ENCODE measurements at places on chromosomes 1 and 21.
A peak's percentile ranks its signal among the peaks of the same experiment; 100 is the strongest.

- no peak for DNase-seq
Measured at GRCh38 chr1:17139637-17140036, 20.4 kb upstream of the PADI2 start.

DNA sequence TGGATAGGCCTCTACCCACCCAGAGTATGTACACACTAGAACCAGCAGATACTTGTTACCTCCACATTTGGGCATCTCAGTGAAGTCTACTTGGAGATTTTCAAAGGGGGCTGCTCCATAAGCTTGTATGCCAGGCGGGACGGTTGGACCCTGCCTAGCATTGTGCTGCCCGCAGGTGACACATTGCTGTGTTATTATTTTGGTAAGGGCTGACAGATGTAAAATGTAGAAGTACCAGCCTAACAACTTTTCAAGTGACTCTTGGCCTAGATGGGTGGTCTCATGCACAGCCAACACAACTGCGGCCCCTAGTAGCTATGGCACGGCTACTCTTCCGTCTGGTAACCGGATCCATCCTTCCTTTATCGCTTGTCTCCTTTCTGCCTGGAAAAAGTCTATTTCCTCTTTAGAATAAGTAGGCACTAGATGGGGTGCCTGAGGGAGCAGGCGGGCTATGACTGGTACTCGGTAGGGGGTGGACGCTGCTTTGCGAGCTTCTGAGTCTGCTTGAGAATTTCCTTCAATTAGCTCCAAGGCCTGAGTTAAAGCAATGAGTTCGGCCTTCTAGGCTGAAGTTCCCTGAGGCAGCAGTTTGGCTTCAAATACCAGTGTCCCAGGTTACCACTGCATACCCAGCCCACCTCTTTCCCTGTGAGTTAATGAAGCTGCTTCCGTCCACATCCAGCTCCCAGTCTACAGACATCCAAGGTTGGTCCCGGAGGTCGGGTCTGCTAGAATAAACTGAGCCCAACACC, 405.3 kb downstream of the TGFB2 start:
- DNase-seq: no peak

- no peak for DNase-seq
Measured at GRCh38 chr1:206727981-206728696, 42.4 kb upstream of the IL19 start.

DNA sequence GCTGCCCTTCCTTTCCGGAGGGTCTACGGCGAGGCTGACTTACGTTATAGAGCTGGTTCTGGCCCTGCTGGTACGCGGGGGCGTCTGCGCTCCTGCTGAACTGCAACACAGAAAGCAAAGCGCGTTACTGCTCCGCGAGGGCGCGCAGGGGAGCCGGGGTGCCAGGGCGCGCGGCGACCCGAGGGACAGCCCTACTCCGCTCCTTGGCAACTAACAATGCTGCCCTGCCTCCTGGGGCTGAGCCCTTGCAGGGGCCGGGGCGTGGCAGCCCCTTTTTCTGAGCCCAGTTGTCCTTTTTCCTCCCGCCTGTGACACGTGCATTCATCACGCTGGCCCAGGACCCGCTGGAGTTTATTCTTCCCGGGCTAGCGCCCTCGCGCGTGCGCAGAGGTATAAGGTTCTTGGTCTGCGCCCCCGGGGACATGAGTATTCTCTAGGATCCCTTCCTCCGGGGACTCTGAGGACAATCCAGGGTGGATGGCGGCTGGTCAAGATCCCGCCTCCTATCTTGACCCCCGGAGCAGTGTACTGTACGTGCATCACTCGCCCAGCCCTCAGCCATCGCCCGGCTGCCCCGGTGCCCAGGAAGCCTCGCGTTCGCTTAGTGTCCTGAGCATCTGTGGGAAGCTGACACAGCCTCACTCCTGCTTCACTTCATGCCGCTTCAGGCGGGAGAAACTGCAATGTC, 78.9 kb downstream of the CD247 start:
- peak; percentile 41 for DNase-seq

DNA sequence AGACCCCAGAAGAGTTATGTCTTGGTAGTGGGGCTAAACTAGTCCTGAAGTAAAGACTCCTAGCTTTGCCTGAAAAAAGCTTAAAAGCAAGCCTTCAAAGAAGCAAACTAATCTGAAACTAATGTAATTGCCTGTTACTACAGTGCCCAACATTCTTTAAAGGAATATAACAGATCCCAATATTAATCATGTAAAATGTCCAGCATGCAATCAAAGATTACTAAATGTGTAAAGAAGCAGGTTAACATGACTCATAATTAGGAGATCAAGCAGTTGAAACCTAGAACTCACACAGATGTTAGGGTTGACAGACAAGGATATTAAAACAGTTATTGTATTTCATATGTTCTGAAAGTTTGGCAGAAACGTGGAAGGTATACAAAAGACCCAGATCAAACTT, 17.8 kb downstream of the DYRK1A start:
- DNase-seq: no peak

- peak; percentile 85 for DNase-seq
Measured at GRCh38 chr1:35568975-35569395, 4.1 kb upstream of the TFAP2E start.

GRCh38 chr1:45969866-45970265, 162.6 kb downstream of the PIK3R3 start:
- DNase-seq: no peak

- no peak for DNase-seq
Measured at GRCh38 chr1:89200663-89201062, 1.9 kb upstream of the GBP4 start.

DNA sequence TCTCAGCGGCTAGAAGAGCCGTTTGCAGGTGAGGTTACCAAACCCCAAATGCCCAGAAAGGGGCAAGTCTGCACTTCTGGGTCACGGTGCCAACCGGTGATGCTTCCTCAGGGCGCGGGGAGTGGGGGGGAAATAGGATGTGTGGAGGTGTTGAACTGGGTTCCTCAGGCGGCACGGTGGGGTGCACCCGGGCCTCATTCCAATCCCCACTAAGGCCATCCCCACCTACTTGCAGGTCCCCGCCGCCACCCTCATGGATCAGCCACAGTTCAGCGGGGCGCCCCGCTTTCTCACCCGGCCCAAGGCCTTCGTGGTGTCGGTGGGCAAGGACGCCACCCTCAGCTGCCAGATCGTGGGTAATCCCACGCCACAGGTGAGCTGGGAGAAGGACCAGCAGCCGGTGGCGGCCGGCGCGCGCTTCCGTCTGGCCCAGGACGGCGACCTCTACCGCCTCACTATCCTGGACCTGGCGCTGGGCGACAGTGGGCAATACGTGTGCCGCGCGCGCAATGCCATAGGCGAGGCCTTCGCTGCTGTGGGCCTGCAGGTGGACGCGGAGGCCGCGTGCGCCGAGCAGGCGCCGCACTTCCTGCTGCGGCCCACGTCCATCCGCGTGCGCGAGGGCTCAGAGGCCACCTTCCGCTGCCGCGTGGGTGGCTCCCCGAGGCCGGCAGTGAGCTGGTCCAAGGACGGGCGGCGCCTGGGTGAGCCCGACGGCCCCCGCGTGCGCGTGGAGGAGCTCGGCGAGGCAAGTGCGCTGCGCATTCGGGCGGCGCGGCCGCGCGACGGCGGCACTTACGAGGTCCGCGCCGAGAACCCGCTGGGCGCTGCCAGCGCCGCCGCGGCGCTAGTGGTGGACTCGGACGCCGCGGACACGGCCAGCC, 3.9 kb downstream of the OBSCN start:
- no peak for DNase-seq

DNA sequence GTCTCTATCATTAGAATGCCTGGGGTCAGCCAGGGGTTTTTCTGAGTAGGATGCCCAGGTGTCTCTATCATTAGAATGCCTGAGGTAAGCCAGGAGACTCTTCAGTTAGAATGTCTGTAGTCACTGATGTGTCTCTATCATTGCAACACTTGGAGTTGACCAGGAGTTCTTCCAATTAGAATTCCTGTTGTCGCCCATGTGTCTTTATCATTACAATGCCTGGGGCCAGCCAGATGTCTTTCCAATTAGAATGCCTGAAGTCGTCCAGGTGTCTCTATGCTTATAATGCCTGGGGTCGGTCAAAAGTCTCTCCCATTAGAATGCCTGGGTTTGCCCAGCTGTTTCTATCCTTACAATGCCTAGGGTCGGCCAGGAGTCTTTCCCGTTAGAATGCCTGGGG, 55.8 kb downstream of the RNF187 start:
- no peak for DNase-seq

DNA sequence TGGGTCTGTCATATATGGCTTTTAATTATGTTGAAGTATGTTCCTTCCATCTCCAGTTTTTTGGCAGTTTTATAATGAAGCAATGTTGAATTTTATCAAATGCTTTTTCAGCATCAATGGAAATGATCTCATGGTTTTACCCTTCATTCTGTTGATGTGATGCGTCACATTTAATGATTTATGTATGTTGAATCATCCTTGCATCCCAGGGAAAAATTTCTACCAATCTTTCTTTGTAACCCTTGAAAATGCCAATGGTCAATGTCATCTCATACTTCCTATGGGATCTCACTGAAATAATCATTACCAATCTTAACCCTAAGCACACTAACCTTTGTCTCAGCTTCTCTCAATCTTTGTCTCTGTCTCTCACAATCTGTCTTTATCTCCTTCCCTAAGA, 1004.0 kb downstream of the KCNT2 start:
- no peak for DNase-seq

GRCh38 chr1:101220906-101221305, 15.9 kb upstream of the S1PR1 start:
- no peak for DNase-seq

DNA sequence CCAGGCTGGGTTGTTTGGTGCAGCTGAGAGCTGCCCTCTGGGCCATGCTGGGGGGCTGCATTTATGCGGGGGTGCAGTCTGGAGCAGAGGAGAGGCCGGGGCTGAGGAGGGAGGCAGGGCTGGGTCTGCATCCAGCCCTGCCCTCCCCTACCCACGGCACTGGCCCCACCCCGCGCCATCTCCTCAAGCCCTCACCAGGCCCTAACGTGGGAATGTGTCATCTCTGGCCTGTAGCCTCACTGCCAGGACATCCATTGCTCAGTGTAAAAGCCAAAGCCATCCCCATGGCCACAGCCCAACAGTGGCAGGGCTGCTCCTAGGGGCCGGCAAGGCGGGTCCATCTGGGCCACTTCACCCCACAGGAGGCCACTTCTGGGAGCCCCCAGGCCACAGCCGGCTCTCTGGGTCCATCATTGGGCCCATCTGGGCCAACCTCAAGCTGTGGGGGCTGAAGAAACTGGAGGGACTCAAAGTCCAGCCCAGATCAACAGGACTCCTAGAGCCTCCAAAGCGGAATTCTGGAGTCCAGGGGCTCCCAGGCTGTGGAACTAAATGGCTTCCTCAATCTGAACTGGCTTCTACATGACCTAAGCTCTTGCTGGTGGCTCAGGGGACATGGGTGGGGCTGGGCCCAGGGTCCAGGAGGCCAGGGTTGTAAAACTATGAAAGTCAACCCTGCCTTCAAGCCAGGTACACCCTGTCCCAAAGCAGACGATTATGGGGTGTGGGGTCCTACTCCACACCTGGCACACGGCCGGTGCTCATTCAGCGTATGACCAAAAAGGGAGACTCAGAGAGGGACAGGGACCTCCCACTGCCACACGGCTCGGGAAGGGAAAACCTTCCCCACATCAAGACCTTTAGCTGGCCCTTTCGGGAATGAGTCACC, 32.6 kb downstream of the RUNX3 start:
- DNase-seq: no peak

- DNase-seq: no peak
Measured at GRCh38 chr1:245798349-245798711, 643.5 kb downstream of the KIF26B start.

GRCh38 chr1:205533748-205534443, 29.4 kb downstream of the CDK18 start:
- no peak for DNase-seq

DNA sequence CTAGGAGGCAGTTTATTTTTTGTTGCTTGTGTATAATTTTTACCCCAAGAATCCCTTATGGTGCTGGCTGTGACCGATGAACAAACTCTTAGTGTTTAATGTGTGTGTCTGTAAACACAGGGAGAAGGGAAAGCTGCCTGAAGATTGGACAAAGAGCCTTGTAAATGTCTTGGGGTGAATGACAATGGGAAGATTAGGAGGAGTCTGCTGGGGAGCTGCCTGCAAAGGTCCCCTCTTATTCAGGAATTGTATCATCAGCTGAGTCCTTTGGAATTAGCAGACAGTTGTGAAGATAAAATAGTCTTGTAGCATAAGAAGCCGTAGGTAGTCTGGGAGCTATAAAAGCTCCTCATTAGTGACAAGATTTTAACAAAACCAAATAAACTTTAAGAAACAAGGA, 88.4 kb downstream of the RUNX1 start:
- DNase-seq: no peak

DNA sequence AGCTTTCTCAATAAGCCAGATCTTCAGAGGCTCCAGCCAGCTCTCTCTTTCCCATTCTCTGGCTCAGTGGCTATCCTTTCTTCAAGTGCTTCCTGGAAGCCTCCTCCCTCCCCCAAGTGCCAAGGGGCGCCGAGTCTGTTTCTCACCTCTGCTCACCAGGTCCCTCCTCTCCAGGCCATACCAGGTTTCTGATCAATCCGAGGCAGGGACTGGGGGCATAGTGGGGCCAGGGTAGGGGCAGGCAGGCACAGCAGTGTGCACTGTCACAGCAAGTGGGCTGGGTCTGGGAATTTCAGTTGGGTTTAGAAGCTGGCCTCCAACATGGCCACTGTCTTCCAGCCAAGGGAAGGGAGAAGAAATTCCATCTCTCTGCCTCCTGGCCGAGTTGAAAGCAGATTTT, 56.5 kb downstream of the NAV1 start:
- DNase-seq: no peak

GRCh38 chr1:33336580-33336979, 15.7 kb upstream of the A3GALT2 start:
- DNase-seq: peak; percentile 25

- DNase-seq: no peak
Measured at GRCh38 chr1:71081697-71082080, 854 bp upstream of the ZRANB2 start.

DNA sequence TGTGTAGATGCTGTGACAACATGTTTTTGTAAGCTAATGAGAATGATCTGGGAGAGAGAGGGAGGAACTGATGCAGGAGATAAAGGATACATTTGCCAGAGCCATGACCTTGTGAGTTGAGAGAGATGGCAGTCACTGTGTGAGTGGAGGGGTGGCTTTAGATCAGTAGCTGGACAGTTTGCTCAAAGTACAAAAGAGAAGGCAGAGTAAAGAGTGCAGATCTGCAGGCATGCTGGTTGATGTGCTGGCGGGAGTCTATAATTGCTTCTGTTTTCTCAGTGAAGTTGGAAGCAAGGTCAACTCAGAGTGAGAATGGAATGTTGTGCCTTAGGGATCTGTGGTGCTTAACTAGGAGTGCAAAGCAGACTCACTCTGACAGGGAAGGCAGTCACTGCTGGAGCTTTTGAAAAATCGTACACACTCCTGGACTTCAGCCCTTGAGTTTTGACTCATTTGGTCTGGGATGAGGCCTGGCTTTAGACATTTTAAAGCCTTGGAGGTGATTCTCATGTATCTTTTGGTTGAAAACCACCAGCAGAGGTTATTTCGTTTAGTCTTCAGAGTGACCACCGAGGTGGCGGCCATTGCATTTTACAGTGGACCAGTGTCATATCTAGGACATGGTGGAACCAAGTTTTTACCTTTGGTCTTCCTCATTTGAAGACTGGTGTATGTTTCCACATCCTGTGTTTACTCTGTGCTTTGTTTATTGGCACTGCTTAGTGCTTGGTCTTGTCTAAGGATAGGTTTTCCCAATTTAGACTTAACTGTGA, 49.6 kb downstream of the MTR start:
- peak; percentile 61 for DNase-seq

- DNase-seq: no peak
Measured at GRCh38 chr1:205751036-205751651, 1.2 kb upstream of the NUCKS1 start.

- no peak for DNase-seq
Measured at GRCh38 chr1:6048179-6048867, 2.6 kb downstream of the KCNAB2 start.

- no peak for DNase-seq
Measured at GRCh38 chr1:239896980-239897379, 194.7 kb upstream of the FMN2 start.

Data from choroid plexus epithelial cell (primary cell).